ENCODE measurements at places on chromosomes 7 and 10.

GRCh38 chr10:69071610-69072009, 16.3 kb upstream of the SRGN start:
- no peak for DNase-seq

GRCh38 chr7:24731313-24731712, 26.0 kb downstream of the GSDME start:
- no peak for DNase-seq

DNA sequence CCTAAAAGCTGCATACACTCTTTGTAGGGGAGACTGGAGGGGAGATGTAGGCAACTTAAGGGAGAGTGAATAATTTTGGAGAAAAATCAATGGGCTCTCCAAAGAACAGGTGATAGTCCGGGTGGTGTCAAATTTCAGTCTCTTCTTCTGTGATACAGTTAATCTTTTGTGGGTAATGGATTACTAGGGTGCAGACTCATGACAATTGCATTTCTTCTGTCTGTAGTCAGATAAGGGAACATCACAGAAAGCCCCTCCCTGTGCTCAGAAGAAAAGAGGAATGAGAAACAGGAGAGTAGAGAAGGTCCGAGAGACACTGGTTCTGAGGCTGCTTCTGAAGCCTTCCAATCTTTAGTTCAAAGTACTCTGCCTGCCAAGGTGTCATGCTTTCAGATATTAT, 1140.7 kb upstream of the LRRN3 start:
- no peak for DNase-seq

GRCh38 chr7:27188386-27189294, 3.6 kb upstream of the HOXA11 start:
- no peak for DNase-seq

DNA sequence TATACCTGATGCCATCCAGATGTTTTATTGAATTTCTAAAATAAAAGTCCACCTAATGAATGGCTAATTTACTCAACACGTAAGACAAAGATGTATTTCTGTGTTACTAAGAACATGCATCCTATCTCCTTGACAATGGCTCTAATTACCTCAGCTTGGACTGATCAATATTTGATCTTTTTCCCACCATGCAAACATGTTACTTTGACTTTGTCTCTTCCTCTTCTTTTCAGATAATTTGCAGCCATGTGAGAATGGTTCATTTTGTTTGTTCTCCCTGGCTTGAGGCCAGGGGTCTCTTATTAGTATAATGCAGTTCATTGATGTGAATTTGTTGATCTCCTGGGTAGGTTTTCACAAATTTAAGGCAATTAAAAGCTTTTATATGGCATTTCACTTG, 302.1 kb downstream of the ADK start:
- DNase-seq = no peak

GRCh38 chr7:115840702-115841101, 189.9 kb downstream of the TFEC start:
- DNase-seq = no peak

DNA sequence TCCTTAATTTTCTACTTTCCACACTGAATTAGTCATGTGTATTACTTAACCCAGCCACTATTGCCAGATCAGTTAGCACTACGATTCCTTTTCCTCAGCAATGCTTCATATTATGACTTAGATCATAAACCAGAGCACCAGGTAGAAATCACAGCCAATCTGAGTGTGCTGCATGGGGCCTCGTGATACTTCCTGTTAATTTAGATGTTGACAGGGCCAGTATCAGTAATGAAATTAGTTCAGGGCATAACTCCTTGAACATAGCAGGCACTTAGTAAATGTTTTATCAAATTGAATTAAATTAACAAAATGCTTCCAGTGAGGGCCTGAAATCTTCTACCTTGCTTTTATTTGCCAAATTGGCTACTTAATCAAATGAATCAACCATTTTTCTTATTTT, 169.3 kb upstream of the LRGUK start:
- DNase-seq = no peak

DNA sequence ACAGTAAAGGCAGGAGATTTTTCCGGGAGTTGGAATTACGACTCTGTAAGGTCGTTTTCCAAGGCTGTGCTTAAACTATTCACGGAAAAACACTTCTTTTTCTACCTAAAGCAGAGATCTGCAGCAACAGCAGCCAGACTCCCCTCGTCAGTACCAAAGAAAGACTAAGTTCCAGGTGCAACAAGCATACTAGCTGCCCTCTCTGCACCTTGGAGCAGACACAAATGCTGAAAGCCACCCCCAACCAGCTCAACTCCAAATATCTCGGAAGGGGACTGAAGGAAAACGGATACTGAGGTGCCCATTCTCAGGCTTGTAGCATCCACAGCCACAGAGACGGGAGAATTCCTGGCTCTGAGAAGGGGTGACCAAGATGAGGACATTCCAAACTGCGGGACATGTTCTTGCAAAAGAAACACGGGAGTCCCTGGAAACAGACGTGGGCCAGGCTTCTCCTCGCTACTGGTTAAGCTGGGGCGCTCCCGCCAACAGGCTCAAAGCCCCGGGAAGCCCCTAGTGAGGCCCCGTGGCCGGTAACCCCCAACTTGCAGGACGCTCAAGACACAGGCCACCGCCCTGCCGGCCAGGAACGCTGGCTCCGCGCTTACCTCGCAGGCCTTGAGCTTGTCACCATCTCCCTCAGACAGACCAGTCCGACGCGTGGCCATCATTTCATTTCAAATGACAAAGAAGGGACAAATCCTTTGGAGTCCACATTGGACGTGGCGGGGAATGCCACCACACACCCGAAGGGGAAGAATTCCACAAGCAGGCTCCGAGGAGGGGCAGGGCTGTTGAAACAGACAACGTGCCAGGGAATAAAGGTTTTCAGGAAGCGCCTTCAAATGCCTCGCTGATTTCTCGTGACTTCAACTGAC, 2.2 kb downstream of the ARHGAP21 start:
- no peak for DNase-seq

DNA sequence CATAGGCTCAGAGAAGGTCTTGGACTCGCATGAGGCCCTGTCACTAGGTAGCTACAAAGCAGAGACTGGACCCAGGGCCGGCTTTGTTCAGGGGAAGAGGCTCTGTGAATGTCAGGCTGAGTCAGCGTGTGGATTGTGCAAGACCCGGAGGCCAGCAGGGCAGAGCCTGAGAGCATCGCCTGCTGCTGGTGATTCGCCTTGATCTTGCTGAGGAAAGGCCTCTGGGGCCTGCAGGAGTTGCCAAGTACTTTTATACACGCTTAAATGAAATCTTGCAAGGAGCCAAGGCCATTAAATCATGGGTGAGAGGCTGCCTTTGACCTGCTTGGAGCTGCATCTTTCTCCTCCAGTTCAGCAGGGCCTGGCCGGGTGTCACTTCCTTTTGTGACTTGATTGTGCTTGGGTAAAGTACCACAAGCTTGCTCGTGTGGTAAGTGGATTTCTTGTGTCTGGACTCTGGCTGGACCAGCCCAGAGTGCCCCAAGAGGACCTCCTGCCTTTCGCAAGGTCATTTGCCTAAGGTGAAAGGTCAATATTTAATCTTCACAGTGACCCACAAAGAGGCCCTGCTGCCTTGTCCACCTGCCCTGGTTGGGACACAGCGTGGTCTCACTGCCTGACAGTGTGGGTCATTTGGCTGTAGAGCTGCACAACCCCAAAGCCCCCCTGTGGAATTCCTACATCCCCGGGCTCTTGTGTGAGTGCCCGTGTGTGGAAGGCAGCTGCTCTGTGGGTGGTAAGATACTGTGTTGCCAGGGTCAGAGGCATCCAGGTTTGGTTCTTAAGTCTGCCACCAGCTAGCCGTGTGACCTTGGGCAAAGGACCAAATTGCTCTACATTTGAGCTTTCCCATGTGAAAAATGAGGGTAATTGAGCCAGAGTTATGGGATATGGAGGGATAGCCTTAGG, 38.6 kb upstream of the SH2D4B start:
- DNase-seq = no peak

- no peak for DNase-seq
Measured at GRCh38 chr7:27641581-27642230, 21.0 kb downstream of the HIBADH start.

DNA sequence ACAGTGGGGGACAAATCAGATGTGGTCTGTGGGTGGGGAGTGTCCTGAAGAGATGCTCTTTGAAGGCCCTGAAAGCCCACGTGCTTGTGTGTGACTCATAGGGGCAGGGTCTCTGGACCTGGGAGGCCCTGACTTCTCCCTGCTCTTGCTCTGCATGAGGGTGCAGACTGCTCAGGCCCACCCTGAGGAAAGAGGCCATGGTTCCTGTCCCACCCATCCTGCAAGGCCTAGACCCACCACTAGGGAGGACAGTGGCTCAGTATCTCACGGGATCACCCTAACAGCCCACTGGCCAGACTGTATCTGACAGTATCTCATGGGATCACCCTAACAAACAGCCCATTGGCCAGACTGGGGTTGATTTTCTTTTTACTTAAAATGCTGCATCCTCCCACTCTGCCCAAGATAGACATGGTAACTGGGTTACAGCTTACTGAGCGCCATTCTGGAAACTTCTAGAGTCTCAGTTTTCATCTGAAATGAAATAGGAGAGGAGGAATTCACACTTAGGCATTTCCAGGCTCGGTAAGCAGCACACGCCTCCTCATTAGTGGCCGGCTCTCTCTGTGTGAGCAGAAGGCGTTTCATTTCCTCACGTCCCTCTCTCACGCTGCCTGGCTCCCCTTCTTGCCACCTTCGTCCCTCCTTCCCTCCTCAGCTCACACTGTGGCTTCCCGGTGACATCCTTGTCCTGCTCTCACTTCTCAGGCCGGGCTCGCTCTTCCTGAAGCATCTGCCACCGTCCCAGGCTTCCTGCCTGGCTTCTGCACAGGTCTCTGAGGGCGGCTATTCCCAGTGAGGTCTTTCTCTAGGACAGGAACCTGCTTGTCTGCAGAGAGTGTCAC, 242.6 kb downstream of the GLRX3 start:
- no peak for DNase-seq

- no peak for DNase-seq
Measured at GRCh38 chr10:1187151-1187854, 131.1 kb downstream of the WDR37 start.

DNA sequence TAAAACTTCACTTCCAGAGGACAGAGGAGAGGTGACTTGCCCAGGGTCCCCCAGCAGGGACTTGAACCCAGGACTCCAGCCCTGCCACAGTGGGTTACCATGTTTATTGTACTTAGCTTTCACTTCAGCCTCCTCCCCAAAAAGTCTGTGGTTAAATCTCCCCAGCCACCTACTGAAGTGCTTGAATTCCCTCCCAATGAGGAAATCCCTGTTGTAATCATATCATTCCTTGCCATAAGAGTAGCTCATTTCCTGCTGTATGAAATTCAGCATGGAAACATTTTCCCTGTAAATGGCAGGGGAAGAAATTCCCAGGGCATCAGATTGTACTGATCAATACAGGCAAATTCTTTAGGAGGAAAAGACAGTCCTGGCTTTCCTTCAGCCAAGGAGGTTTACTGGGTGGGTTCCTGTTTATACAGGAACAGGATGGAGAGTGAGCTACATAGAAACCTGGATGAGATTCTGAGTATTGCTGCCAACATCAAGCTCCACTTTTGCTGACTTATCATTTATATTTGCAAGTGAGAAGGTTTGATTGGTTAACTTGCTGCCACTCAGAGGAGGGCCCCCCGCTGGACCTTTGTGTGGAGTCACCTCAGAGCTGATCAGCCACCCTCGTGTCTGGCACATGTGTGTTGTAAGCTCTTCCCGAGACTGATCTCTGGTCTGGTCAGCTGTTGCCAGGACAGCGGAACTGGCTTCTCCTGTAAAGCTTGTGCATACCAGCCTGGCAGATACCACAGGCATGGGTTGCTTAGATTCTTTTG, 16.4 kb upstream of the PDZD8 start:
- DNase-seq = no peak

- DNase-seq = no peak
Measured at GRCh38 chr10:7571981-7572380, 94.8 kb downstream of the ITIH5 start.

- no peak for DNase-seq
Measured at GRCh38 chr7:134925766-134926165, 60.5 kb upstream of the AGBL3 start.

GRCh38 chr10:5679606-5680005, 5.0 kb upstream of the TASOR2 start:
- DNase-seq = no peak

DNA sequence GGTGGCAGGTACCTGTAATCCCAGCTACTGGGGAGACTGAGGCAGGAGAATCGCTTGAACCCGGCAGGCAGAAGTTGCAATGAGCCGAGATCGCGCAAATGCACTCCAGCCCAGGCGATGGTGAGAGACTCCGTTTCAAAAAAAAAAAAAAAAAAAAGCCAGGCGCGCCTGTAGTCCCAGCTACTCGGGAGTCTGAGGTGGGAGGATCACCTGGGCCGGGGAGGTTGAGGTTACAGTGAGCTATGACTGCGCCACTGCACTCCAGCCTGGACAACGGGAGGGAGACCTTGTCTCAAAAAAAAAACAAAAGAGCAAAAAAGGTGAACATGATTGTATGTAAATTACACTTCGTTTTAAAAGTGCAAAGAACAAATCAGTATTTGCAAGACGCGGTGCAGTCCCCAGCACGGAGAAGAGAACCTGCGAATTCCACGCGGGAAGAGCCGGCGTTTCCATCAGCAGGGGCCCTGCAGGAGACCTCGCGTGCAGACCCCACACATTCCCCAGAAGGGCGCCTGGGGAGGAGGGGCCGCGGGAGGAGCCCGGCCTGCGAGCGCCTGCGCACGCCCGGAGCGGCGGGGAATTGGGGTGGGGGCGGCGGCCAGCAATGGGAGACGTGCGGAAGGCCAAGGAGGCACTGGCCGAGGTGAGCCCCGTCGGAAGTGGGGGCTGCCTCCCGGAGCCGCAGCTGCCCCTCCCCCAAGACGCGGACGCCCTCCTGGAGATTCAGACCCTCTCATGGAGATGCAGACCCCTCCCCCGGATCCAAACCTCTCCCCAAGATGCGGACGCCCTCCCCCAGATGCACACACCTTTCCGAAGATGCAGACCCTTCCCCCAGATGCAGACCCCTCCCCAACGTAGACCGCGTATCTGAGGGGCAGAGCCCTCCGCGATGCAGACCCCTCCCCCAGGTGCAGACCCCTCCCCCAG, 16.7 kb upstream of the SUN1 start:
- no peak for DNase-seq

DNA sequence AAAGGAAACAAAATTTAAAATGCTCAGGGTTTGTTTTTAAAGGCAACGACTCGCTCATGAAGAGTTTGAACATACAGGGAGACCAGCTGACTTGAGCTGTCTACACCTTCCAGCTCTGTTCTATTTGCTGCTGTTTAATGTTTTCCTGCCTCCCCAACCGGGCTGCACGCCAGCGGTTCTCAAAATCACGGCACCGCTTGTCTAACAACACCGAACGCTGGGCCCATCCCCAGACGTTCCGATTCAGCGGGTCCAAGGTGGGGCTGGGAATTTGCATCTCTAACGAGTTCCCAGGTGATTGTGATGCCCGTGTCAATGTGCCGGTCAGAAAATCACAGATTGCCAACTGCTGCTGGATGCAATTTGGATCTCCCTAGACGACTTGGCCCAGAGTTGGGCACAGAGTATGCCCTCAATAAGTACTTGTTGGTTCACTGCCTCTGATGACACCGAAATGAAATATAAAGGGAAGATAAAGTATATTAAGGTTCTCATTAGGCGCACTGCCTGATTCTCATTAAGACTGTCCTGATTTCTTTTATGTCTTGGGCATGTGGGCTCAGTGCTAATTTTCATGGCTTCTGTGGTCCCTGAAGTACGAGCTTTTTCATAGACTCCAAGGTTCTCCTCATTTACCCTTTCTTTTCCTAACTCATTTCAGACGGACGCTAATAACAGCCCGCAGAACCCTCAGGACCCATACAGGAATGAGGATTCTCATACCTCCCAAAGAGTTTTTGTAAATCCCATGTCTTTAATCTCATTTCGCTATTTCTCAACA, 28.5 kb downstream of the CELF2 start:
- DNase-seq = no peak
